Nasal cavity respiratory epithelium epithelial cell of viscerocranial mucosa (primary cell): ENCODE measurements at places on chromosomes 5 and 9. TPM values are rescaled to one million over a fixed set of nuclear protein-coding genes. Genes with fewer than 3 reads are reported as not detected.

GABRA6 gene
- total RNA-seq = not detected in 2 replicates

KCNMB1 gene
- not detected in 2 replicates for total RNA-seq

PCDHGA8 gene
- total RNA-seq = 0.34 and 1.3 TPM in 2 replicates

FAM53C gene
- total RNA-seq = 22.2 and 25.4 TPM in 2 replicates

CDKN2A gene
- total RNA-seq = 19.5 and 21.2 TPM in 2 replicates

TSSK1B gene
- under 0.01 and 1.1 TPM in 2 replicates for total RNA-seq

ASS1 gene
- 276 and 460 TPM in 2 replicates for total RNA-seq

PCDHGA12 gene
- total RNA-seq = 0.68 and 2.2 TPM in 2 replicates

FGD3 gene
- 0.34 and 1.9 TPM in 2 replicates for total RNA-seq

PCDHGA5 gene
- total RNA-seq = under 0.01 and 0.64 TPM in 2 replicates

ZCCHC9 gene
- total RNA-seq = 26.1 and 41.7 TPM in 2 replicates

SPATA31D4 gene
- total RNA-seq = not detected in 2 replicates

CARTPT gene
- not detected in 2 replicates for total RNA-seq

IFNA21 gene
- not detected in 2 replicates for total RNA-seq

GABRA1 gene
- total RNA-seq = not detected in 2 replicates

FKTN gene
- total RNA-seq = 24.6 and 34.8 TPM in 2 replicates

ZNF883 gene
- total RNA-seq = 1.4 and 3.2 TPM in 2 replicates

GAPT gene
- total RNA-seq = not detected in 2 replicates

STPG3 gene
- total RNA-seq = not detected in 2 replicates

FIBCD1 gene
- under 0.01 and 0.14 TPM in 2 replicates for total RNA-seq

DIPK1B gene
- total RNA-seq = under 0.01 and 1.00 TPM in 2 replicates

CFAP77 gene
- not detected in 2 replicates for total RNA-seq

MIER3 gene
- 15.0 and 21.6 TPM in 2 replicates for total RNA-seq

PTGES gene
- 7.2 and 11.0 TPM in 2 replicates for total RNA-seq

PLAC8L1 gene
- total RNA-seq = 0.14 TPM in 1 of 2 replicates, not detected in the other

PRELID1 gene
- total RNA-seq = 69.4 and 98.8 TPM in 2 replicates

NUP155 gene
- 36.6 and 41.5 TPM in 2 replicates for total RNA-seq

NTRK2 gene
- under 0.01 and 0.07 TPM in 2 replicates for total RNA-seq
